ENCODE measurements at places on chromosomes 2 and 18.

- no peak for DNase-seq
These were observed 86.7 kb upstream of the RANBP2 start for GRCh38 chr2:108632332-108633160.

DNA sequence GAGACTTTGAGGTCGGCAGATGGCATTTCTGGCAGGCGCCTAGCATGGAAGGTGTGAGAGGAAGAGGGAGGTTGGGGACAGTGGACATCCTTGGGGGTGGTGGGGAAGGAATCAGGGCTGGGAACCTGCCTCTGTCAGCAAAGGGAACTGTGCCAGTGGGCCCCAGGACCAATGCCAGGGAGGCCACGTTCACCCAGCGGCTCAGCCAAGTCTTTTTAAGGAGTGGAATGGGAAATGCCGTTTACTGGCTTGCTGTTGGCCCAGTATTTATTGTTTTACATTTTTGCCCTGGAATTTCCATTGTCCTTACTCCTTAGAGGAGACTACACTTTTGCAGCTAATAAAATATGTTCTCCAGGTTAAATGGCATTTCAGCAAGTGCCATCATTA is 135.2 kb downstream of the MCFD2 start:
- no peak for DNase-seq

DNA sequence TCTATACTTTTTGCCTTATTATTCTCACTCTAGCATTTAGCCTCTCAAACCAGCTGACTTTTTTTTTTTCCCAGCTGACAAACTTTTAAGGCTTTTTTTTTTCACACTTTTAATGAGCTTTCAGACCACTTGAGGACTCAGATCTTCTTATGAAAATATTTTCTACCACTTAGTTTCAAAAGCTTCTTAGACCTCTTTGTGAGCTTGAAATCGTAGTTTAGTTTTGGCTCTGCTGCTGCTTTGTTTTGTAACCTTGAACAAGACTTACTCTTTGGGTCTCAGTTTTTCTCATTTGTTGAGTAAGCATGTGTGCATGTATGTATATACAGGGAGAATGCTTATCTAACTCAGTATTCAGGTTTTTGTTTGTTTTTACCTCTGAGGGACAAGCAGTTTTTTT is 3.5 kb downstream of the NBEAL1 start:
- DNase-seq: no peak

DNA sequence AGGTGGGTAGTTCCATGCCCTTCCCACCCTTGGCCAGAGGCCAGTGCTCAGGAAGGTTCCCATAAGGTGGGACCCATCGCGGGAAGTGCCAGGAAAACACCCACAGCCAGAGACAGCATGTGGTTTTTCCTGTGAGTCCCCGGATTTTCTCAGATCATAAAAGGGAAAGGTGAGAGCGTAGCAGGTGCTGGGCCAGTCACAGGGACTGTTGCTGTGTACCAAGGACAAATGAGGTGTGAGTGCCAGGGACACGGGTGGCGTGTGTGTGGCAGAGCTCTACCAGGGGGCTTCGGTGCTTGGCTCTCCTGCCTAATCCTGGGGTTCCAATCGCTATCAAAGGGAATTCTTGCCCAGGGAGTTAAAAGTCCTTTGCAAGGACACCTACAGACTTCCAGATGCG is 159.6 kb upstream of the SMAD2 start:
- no peak for DNase-seq

- no peak for DNase-seq
These were observed 220.5 kb upstream of the RAB6C start for GRCh38 chr2:129758784-129759471.
